ENCODE measurements at places on chromosomes 7 and 10.

- no peaks in the 10 kb centered on the region for H3K36me3 ChIP-seq
- DNase-seq = no peak
- peaks cover 5% of the 10 kb centered on the region for H3K27me3 ChIP-seq
- no peak overlapping the region for H3K27ac ChIP-seq
- H3K4me3 ChIP-seq = no peak overlapping the region
These were observed 10.6 kb downstream of the HACD1 start for GRCh38 chr10:17606547-17607040.

DNA sequence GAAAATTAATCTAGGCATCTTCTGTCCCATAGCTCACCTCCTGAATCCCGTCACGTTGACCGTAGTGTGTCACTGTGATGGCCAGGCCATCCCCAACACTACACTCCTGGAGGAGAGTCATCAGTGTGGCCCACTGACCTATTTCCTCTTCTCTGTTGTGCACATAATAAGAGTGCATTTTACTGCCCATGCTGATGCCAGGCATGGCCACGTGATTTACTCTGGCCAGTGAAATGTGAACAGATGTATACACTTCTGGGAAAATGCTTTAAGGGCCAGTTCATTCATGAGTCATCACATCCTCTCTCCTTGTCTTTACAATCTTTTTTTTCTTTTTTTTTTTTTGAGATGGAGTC lies 101.9 kb upstream of the PIP4K2A start:
- no peaks in the 10 kb centered on the region for H3K36me3 ChIP-seq
- no peak overlapping the region for H3K27ac ChIP-seq
- DNase-seq = no peak

- peaks cover 5% of the 10 kb centered on the region for H3K4me1 ChIP-seq
- no peak overlapping the region for H3K27ac ChIP-seq
- H3K27me3 ChIP-seq = no peaks in the 10 kb centered on the region
These were observed 8.9 kb downstream of the FBXL13 start for GRCh38 chr7:103065667-103066066.

DNA sequence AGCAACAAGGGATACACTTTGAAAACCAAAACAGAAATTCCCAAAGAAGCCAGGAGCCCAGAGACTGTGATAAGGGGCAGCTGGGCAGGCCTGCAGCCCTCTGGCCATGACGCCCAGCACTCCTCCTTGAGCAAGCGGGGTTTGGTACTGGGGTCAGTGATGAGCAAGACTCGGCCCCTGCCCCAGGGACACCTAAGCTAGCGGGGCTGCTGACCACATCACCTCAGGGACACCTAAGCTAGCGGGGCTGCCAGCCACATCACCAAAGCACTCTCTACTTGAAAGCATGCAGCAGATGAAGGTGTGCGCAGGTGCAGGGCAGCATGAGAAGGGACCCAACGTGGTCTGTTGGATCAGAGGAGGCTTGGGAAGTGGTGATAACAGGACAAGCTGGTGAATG lies 108.0 kb upstream of the PPP2R2D start:
- H3K4me1 ChIP-seq = no peaks in the 10 kb centered on the region
- peaks cover 12% of the 10 kb centered on the region for H3K27me3 ChIP-seq
- no peak overlapping the region for H3K27ac ChIP-seq
- DNase-seq = peak; percentile 59

GRCh38 chr7:133275008-133275407 lies 22.1 kb downstream of the EXOC4 start:
- DNase-seq = no peak
- no peak overlapping the region for H3K4me3 ChIP-seq
- peaks cover 34% of the 10 kb centered on the region for H3K36me3 ChIP-seq
- no peak overlapping the region for H3K27ac ChIP-seq

- H3K27ac ChIP-seq = no peak overlapping the region
- H3K27me3 ChIP-seq = peaks cover 10% of the 10 kb centered on the region
- no peak for DNase-seq
- H3K4me3 ChIP-seq = no peak overlapping the region
These were observed 103.1 kb downstream of the PRKCQ start for GRCh38 chr10:6476989-6477388.
